ENCODE measurements at places on chromosomes 1 and 21. TPM values are rescaled to one million over a fixed set of nuclear protein-coding genes. Genes with fewer than 3 reads are reported as not detected.

MFSD2A gene
- 98.0 TPM for total RNA-seq

FAM167B gene
- 15.2 TPM for total RNA-seq

- no peaks in the 10 kb centered on the region for H3K27me3 ChIP-seq
- no peak for DNase-seq
- peak overlapping the region; percentile 68 for H3K4me3 ChIP-seq
- peaks cover 11% of the 10 kb centered on the region for H3K4me1 ChIP-seq
- H3K36me3 ChIP-seq: peaks cover 3% of the 10 kb centered on the region
Measured at GRCh38 chr1:74731399-74732052, 1.3 kb downstream of the CRYZ start.

- no peak overlapping the region for H3K4me3 ChIP-seq
- peaks cover 12% of the 10 kb centered on the region for H3K36me3 ChIP-seq
- no peak overlapping the region for H3K27ac ChIP-seq
- DNase-seq: no peak
Measured at GRCh38 chr1:169697755-169698154, 13.7 kb downstream of the SELL start.

GRCh38 chr1:19454265-19455146, 30.8 kb downstream of the CAPZB start:
- peak overlapping the region; percentile 68 for H3K27ac ChIP-seq
- H3K36me3 ChIP-seq: no peaks in the 10 kb centered on the region
- no peak for DNase-seq
- H3K4me3 ChIP-seq: no peak overlapping the region

DNA sequence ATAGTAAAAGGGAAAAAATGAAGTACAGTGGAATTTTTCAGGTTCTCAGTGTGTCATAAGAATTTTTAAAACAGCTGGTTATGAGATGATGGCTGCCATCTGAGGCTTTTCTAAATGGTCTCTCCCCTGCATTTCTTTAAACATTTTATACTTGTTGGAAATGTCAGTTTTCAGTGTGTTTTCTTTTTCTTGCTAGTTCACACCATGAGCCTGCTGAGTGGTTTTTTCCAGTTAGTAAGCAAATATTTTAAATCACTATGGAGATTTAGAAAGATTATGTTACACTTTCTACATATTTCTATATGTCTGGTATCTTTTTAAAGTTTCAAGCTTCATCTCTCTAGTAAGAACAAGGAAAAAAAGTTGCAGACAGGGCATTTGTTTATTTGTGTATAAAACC, 9.6 kb downstream of the RBM15 start:
- no peaks in the 10 kb centered on the region for H3K36me3 ChIP-seq
- peak overlapping the region; percentile 30 for H3K27ac ChIP-seq
- no peaks in the 10 kb centered on the region for H3K27me3 ChIP-seq
- H3K4me1 ChIP-seq: peaks cover 80% of the 10 kb centered on the region
- no peak for DNase-seq
- H3K4me3 ChIP-seq: no peak overlapping the region

GRCh38 chr1:186605762-186606350, 74.4 kb downstream of the PTGS2 start:
- H3K27me3 ChIP-seq: no peaks in the 10 kb centered on the region
- no peaks in the 10 kb centered on the region for H3K36me3 ChIP-seq
- DNase-seq: peak; percentile 45
- no peaks in the 10 kb centered on the region for H3K4me1 ChIP-seq
- H3K4me3 ChIP-seq: no peak overlapping the region

- no peaks in the 10 kb centered on the region for H3K36me3 ChIP-seq
- H3K4me3 ChIP-seq: peak within 1 kb of the TSS; percentile 10
- no peak within 1 kb of the TSS for H3K27ac ChIP-seq
- DNase-seq: peak; percentile 81
- H3K27me3 ChIP-seq: peaks cover 100% of the 10 kb centered on the region
- peaks cover 28% of the 10 kb centered on the region for H3K4me1 ChIP-seq
Measured at GRCh38 chr1:235649368-235650163, at the start of gene GNG4. GNG4 (minus strand) TSS chr1:235649784; CDS start chr1:235583838, 65,946 bp downstream.

Data from left lung (tissue), 14 donors.